ENCODE measurements at places on chromosomes 7 and 10.

DNA sequence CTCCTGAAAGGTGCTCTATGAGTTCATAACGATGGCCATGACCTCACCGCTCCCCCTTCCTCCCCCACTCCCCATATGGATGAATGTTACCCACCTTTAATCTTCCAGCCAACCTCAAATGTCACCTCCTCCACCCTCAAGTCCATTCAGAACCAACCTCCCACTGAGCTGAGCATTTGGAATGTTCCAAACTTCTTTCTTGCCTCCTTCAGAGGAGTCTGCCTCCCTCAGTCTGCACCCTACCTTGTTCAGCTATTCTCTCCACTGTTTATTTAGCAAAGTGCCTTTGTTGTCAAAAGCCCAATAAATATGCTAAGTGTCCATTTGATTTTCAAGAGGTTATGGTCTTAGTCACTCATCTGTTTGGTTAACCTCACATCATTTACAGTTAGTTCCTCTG lies 22.9 kb upstream of the MTPAP start:
- DNase-seq = no peak

DNA sequence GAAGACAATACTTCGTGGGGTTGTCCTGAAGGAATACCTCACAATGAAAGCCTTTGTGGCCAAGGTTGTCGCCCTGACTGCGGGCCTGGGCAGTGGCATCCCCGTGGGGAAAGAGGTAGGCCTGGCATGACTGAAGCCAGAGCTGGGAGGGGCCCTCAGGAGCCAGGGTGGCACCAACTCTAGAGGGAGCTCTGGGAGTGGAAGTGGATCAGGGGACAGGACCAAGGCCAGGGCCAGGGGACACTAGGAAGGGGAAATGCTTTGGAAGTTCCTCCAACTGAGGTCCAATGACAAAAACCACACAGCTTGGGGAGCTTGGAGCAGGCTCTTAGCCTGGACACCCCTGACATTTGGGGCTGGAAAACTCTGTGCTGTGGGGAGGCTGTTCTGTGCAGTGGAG lies 5.8 kb downstream of the CLCN1 start:
- DNase-seq = peak; percentile 42

GRCh38 chr7:65978891-65979582 lies 3.0 kb downstream of the GUSB start:
- no peak for DNase-seq

- no peak for DNase-seq
Measured at GRCh38 chr7:85997515-85997914, 646.2 kb upstream of the GRM3 start.

DNA sequence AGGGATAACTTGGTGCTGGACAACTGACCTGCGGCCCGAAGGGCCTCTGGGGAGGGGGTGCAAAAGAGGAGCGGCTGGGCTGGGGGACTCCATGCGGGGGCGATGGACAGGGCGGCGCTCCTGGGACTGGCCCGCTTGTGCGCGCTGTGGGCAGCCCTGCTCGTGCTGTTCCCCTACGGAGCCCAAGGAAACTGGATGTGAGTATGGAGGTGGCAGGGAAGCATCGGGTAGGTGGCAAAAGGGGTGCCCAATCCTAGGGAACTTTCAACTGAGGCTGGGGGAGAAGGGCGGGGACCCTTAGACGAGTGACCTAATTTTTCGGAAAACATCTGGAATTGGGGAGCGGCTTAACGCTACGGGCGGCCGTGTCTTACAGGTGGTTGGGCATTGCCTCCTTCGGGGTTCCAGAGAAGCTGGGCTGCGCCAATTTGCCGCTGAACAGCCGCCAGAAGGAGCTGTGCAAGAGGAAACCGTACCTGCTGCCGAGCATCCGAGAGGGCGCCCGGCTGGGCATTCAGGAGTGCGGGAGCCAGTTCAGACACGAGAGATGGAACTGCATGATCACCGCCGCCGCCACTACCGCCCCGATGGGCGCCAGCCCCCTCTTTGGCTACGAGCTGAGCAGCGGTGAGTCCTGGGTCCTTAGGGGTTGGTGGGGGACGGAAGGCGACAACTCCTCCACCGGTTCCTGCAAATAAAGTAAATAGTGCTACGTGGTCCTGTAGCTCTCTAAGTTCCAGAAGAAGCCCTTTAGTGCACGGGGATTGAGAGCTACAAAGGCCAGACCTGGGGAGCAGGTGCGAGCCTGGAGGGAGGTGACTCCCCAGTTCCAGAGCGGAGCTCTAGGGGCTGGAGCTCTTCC lies 622 bp downstream of the WNT16 start:
- DNase-seq = no peak

GRCh38 chr10:29620112-29620690 lies 14.6 kb downstream of the SVIL start:
- no peak for DNase-seq

Measured in SK-MEL-5 (cell line).